ENCODE measurements at places on chromosomes 1 and 21.

- DNase-seq = no peak
Observed at GRCh38 chr1:30627994-30628393, 95.4 kb downstream of the MATN1 start.

DNA sequence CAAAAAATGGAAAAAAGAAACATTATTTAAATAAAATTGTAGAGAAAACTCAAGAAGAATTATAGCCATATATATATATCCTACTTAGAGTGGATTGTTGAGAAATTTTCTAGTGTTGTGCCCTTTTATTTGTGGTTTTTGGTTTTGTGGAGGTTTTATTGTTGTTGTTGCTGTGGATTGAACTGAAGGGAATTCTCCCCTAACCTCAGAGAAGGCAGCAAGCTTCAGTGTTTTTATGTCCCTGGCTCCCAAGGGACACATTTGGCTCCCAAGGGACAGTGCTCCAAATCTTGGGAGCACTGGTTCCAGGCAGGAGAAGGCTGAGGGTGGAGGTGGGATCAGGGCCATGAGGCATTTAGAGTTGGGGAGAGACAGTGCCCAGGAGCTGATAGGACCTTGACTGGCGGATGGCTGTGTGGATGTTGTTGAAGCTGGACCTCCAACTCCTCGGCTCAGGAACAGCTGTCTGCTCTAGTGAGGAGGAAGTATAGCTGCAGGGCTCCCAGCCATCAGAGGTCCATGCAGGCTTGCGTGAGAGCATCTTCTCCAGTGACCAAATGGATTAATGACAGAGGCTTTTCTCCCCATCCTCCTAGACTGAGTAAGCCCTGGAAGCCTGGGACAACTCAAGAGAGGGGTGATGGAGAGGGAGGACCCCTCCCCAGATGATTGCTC is 100.5 kb downstream of the TEX35 start:
- DNase-seq = no peak

DNA sequence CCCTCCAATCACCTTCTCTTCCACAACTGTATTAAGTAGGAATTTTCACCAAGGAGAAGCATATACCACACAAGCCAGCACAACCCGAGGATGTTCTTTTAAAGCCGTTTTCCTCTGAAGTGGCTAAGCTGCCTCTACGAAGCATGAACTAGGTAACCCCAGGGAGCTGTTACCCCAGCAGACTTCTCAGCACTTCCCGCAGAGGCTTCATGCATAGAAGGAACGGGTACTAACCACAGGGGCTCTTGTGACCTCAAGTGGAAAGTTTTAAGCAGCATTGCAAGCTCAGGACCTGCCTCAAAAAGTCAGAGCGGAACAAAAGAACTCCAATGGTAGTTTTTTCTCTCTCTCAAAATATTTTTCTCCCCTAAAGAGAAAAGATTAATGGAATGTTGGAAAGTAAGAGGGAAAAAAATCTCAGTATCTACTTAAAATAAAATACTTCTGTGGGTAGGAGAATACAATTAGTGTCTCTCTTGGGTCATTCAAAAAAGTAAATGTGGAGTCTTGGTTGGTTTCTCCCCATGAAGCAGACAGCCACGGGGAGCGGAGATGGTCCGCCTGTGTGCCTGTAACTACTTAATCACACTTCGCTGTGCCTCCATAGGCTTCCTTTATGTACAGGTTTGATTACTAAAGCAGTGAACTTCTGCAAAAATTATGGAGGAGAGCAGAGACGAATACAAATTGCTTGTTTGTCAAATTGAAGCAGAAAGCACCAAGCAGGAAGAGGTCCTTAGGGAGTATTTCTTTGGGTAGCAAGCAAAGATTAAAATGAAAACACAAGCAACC is 40.9 kb downstream of the STX6 start:
- DNase-seq = no peak

- DNase-seq = no peak
Observed at GRCh38 chr1:93842750-93843500, 36.1 kb downstream of the DNTTIP2 start.

GRCh38 chr1:41713557-41714327 is 205.0 kb downstream of the HIVEP3 start:
- no peak for DNase-seq

Measured in caudate nucleus (tissue), 63 donors.